IPS DF 19.7 (cell line): ENCODE measurements at places on chromosomes 5 and 9.

- no peak for DNase-seq
These were observed 200.1 kb upstream of the DAB2 start for GRCh38 chr5:39624890-39625289.

DNA sequence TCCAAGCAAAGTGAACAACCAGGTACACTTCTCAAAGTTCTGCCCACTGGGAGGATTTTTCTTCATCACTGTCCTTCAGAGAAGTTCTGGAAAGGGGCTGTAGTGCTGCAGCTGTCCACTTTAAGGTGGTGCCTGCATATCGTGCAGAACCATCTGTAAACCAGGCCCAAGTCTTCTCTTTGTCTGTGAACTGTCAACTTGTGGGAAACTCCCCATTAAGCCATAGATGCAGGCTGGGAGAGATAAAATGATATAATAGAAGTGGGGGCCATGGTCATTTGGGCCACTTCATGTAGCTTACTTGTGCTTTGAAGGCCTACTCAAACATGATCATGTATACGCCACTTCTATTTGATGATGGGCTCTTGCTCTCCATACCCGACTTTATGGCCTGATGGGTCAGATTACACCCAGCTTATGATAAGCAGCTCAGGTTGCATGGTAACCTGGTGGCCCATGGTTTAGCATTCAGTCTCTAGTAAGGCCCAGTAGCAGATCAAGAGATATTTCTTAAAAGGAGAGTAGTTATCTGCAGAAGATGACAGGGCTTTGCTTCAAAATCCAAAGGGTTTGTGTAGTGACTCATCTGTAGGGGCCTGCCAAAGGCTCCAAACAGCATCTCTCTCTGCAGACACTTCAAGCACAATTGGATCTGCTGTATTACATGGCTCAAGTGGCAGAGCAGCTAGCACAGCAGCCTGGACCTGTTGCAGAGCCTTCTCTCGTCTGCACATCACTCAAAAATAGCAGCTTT lies 15.7 kb upstream of the BTF3 start:
- DNase-seq, result no peak

DNA sequence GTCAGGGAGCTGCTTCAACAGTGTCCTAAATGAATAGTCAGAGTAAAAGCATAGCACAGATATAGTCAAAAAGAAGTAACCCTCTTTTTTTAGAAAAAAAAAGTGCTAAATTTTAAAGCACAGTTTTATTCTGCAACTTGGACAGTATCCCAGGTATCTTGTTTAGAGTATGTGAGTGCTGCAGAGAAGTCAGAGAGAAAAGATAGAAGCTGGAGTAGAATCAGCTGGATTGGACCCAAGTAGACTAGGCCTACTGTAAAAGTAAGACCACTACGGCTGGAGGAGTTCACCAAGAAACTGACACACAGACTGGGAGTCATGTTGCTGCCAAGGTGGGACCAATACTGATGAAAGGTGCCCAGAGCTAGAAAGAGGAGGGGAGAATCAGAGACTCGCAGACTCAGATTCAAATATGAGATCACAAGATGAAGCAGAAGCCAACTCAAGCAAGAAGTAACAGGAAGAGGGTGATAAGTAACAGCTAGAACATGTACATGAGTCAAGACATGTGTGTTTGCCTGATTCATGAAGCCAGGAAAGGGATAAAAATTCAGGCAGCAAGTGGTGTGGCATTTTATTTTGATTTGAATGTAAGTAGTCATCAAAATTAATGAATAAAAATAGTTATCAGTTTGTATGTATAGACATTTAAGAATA lies 25.6 kb upstream of the TUSC1 start:
- DNase-seq, result no peak

DNA sequence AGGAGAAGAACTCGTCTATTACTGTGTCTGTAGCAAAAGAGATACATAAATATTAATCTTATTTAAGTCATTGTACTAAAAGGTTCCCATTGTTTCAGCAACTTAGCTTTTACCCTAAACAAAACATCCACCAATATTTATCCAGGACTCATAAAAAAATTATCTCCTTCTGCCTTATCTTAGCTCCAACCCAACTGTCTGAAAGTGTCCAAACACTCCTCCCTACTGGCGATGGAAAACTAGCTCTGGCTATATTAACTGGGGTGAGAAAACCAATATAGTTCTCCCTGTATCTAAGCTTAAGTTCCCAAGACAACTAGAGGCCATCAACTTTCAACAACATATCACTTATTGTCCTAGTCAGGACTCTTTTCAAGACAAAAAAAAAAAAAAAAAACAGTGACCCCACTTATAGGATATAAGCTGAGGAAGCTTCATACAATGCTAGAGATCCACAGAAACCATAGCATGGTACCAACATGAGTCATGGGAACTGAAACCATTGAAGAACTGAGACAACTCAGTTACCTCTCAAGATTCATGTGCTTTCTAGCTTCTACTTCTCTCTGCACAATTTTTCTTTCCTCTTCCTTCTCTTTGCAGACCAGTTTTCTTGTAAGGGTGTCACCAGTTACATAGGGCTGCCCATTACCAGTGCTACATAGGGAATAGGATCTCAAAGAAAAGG lies 150.7 kb upstream of the RASA1 start:
- no peak for DNase-seq

DNA sequence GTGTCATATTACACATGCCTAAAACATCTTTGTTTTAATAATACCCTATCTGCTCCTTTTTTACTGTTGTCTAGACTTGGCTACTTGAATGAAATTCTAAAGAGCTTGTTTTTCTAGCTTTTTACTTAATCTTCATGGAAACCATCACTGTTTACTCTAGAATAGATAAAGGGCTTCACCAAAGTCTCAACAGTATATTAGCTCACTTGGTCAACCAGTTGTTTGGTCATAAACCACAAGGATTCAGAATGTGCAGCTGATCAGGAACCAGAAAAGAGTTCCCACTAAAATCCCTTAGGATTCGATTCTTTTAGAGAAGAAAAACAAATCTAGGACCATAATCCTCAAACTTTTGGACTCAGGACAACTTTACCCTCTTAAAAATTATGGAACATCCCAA lies 38.0 kb downstream of the CDO1 start:
- DNase-seq, result no peak

- DNase-seq, result no peak
These were observed 633.6 kb downstream of the BNC2 start for GRCh38 chr9:16236882-16237281.

GRCh38 chr9:109560470-109561132 lies 62.5 kb upstream of the PTPN3 start:
- no peak for DNase-seq

DNA sequence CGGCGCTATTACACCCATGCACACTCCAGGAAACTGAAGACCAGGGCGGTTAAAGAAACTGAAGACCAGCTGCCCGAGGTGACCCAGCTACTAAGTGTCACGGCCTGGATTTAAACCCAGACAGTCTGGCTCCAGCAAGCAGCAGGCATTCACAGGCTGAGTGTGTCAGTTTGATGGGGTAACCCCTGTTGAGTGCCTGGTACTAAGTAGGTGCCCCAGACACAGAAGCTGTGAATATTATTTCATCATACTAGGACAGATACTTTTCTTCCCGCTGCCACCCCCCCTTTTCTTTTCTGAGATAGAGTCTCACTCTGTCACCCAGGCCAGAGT lies 7.3 kb downstream of the ENG start:
- DNase-seq, result no peak

GRCh38 chr5:14066326-14066725 lies 76.8 kb upstream of the TRIO start:
- DNase-seq, result no peak

DNA sequence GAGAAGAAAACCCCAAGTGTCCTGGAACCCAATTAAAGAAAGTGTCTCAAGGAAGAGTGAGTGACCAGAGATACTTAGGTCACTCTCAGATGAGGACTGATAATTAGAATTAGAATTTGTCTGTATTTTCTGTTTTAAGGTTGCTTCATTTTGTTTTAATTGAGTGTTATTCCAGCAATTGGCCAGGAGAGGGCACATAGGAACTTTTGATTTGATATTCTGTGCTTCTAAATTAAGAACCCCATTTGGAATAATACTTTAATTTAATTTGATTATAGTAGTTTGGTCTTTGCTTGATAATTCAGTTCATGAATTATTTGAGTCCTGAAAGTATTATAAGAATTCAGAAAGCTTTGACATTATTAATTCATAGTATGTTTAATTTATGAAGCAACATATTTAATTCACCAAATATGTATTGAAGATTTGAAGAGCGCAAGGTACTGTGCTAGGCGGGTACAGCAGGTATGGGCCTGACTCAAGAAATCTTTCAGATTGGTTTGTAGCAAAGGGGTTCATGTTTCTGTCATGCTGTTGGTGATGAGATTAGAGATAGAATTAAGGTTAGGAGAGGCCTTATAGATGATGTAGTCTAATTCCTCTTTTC lies 4.9 kb downstream of the MRPL22 start:
- no peak for DNase-seq
